Mucosa of descending colon (tissue), 3 donors: ENCODE measurements at places on chromosomes 12 and 14. TPM values are rescaled to one million over a fixed set of nuclear protein-coding genes. Genes with fewer than 3 reads are reported as not detected.

The LBHD2 gene
- total RNA-seq: not detected

The SSPN gene
- 42.7 TPM for total RNA-seq

The SERPINA6 gene
- 2.0 TPM for total RNA-seq

The FOS gene
- 163 TPM for total RNA-seq

The KRT5 gene
- total RNA-seq: not detected

The MSI1 gene
- 3.7 TPM for total RNA-seq

The SDR39U1 gene
- total RNA-seq: 64.1 TPM

The PTCSC3 gene
- not detected for total RNA-seq

The KLRB1 gene
- total RNA-seq: 2.1 TPM

The FGF23 gene
- not detected for total RNA-seq

The CCDC175 gene
- total RNA-seq: 0.60 TPM

DNA sequence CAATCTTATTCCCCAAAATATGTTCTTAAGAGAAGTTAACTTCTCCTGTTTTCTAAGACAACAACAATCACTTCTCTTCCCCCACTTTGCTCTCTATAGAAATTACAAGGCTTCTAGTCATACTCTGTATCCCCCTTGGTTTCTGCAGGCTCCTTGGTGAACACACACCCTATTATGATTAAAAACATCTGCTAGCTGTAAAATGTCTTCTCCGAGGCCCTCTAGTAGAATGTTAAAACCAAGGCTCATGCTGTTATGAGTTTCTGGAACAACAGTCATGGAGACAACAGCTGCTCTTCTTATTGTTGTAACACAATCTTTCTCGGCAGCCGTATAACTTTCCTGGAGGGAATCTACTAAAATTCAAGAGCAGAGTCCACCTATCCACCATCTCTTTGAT lies 397.5 kb upstream of the CCDC196 start:
- DNase-seq: no peak

DNA sequence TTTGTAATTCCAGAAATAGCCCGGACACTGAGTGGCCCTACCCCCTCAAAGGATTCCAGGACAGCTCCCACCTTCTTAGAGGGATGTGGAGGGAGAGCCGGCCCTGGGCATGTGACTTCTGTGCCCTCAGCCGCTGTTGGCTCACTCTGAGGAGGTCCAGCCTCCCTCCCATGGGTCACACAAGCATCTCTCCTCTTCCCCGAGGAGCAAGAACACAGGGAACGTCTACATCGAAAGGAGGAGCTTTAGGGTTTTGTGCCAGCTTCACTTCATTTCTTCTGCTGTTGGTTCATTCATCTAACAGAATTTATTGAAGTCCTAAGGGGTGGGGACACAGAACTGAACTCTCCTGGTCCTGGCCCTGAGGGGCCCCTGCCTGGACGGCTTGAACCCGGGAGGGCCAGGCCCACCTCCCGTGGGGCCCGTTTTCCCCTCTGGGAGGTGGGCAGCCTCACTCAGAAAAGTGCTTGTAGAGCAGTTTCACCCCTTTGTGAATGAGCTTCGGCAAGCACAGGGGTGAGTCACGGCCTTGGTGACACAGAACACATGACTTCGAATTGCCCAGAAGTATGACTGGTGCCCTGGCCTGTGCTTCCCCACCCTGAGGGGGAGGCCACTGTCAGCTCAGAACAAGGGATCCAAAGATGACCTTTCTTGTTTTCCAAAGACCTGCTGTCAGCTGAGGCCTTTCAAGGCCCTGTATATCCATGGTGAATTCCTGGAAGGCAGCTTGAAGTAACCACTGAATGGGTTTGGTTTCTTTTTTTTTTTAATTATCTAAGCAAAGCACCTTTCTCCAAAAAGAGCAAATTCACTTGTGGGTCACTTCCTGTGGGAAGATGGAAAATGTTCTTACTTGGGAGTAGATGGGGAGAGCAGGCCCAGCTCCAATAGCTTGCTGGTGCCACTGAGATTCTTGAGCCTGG lies 39.2 kb downstream of the NFKBIA start:
- DNase-seq: no peak

DNA sequence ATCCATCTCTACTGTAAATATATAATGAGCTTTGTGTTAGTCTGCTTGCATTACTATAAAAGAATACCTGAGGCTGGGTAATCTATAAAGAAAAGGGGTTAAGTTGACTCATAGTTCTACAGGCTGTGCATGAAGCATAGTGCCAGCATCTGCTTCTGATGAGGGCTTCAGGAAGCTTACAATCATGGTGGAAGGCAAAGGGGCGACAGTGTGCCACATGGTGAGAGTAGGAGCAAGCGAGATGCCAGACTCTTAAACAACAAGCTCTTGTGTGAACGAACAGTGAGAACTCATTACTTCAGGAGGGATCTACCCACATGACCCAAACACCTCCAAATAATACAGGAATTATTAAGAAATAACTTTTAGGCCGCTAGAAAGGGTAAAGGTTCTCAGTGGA lies 28.1 kb downstream of the APOBEC1 start:
- DNase-seq: no peak

DNA sequence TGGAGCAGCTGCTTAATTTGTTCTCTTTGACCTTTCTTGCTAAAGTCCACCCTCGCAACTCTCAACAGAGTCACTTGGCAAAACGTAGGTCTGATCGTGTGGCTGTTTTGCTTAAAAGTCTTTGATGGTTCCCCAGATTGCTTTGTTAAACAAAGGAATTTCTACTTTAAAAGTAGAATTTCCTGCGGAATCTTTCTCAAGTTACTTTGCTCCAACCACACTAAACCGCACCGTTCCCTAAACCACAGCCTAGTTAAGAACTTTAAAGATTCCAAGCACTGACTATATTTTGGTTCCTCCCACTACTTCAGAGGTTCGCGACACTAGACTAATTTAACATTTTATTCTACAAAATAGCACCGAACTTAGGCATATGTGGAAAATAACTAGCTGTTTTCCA lies 114.8 kb upstream of the FGD4 start:
- DNase-seq: no peak

GRCh38 chr12:1837541-1838204 lies 17.3 kb downstream of the LRTM2 start:
- DNase-seq: no peak

GRCh38 chr14:31341280-31341679 lies 79.1 kb downstream of the HEATR5A start:
- no peak for DNase-seq

- DNase-seq: no peak
These were observed 463.6 kb upstream of the CCDC196 start for GRCh38 chr14:66022526-66022925.

- no peak for DNase-seq
These were observed 1617.8 kb upstream of the FLRT2 start for GRCh38 chr14:83912032-83912642.

DNA sequence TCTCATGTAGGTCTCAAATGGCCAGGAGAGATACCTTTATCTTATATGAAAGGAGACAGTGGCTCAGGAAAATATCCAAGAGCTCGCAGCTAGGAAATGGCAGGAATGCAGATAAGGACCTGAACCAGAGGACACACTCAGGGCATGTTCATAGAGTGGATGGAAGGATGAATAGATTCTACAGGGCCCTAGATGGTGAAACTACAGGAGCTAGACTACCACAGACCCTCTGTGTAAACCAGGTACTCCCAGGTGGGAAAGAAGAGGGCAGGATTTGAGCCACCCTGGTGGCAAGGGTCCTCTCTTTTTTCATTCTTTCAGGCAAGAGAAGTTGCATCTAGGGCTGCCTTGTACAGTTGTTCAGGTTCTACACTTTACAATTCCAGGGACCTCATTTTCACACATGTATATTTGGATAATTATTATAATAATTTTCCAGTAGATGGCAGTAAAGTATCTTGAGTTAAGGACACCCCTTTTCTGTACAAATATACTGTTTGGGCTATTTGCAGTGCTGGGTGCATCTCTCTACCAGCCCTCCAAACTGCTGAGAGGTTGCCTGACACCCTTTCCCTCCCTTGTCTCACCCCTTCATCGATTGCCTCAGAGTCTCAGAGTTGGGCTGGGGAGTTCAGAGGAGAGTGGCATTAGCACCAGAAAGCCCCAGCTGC lies 10.5 kb upstream of the ZDHHC22 start:
- DNase-seq: no peak

- DNase-seq: no peak
These were observed 365.6 kb downstream of the DPF3 start for GRCh38 chr14:72528059-72528862.

GRCh38 chr12:113049976-113050742 lies 6.4 kb upstream of the DTX1 start:
- no peak for DNase-seq

DNA sequence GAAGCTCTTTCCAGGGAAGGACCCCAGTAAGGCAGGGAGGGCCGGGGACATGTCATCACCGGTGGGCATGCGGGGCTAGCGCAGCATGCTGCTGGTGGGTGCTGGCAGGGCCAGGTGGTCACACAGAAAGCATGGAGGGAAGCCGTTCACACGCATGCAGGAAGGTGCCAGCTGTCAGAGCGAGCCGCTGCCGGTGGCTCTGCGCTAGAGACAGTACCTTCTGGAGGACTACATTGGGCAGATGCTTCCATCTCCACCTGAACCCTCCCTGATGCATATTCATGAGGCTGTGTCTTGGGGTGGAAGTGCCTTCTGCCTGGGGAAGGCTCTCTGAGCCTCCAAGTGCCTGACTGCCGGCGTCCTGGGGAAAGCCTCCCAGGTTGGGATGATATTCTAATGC lies 203.8 kb downstream of the CALM1 start:
- no peak for DNase-seq

GRCh38 chr12:61546296-61546695 lies 713.9 kb upstream of the USP15 start:
- no peak for DNase-seq

DNA sequence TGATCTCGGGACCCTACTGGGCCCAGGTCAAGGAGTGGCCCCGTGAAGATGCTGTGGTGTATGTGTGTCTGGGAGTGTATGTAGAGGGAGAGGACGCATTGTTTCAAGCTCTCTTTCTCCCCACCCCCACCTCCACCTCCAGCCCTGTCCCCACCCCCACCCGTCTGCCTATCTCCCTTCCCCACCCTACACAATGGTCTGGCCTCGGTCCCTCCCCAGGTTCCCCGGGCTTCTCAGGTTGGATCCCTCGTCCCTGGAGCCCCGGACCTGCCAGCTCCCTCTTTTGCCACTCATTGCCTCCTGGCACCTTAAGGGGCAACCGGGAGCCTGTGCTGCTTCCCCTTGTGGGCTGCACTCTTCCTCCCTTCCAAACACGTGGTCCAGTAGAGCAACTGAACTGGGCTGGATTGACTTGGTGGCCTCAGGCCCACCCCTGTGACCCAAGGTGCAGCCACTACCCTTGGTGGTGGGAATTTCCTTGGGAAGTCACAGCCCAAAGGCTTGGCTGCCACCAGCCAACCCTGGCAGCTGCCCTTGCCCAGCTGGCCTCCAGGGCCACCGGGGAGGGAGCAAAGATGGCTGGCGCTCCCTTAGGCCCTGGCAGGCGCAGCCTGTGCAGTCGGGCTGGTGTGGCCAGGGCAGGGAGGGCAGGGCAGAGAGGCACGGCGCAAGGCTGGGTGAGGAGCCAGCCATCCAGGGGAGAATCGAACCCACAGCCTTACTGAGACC lies 628 bp downstream of the VRTN start:
- DNase-seq: no peak

DNA sequence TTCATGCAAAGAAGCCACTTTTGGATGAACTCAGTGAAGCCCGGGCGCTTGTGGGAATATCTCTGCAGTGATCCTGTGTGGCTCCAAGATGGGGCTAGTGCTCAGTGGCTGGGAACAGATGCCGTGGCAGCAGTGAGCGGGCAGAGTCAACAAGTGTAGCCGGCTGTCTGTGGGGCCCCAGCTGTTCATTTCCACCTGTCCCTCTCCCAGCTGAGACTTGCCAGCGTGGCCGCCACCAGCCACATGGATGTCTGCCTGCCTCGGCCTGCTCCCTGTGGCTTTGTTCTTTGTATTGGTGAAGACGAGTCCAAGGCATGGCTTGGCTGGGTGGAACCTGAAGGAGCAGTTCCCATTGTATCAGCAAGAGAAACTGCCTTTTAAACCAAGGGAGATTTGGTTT lies 77.3 kb downstream of the NOS1 start:
- no peak for DNase-seq

GRCh38 chr12:25752710-25753309 lies 199.7 kb upstream of the LMNTD1 start:
- DNase-seq: no peak
